NB4 (cell line): ENCODE measurements at places on chromosomes 7 and 10.

DNA sequence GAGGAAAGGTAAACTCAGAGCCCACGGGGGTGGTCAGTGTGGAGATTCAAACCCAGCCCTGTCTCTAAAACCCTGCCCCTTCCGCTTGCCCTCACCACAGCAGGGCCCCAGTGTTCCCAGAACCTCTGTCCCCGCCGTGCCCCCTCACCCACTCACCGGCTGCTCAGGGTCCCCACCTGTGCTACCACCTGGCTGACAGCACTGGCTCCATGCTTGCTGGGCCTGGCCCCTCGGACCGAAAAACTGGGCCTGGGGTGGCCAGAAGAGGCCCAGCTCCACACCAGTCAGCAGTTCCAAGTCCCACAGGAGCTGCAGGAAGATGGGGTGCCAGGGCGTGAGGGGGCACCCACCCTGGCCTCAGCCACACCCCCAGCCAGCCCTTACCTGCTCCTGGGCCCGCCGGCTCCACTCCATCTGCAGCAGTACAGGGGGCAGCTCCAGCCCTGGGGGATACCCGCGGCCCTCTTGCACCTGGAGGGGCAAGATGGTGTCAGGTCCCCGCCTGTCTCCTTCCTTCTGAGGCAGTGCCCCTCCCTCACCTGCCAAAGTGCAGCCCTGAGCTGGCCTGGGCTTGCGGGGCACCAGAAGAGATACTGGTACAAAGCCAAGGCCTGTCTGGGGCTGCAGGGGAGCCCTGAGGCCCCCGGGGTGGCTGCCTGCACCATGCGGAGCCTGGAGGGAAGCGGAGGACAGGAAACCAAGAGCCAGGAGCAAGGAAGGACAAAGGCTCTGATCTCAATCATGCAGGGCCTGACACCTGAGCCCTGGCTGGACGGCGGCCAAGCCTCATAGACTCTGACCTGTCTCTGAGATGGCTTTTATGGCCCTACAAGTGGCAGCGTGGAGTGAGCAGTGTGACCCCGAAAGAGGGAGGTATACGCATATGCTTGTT is 11.7 kb downstream of the ATP6V1F start:
- no peak for DNase-seq

- DNase-seq, result no peak
These were observed 2.2 kb downstream of the MORN4 start for GRCh38 chr10:97631098-97631497.

- no peak for DNase-seq
These were observed 520.7 kb downstream of the KCNMA1 start for GRCh38 chr10:77116904-77117303.

DNA sequence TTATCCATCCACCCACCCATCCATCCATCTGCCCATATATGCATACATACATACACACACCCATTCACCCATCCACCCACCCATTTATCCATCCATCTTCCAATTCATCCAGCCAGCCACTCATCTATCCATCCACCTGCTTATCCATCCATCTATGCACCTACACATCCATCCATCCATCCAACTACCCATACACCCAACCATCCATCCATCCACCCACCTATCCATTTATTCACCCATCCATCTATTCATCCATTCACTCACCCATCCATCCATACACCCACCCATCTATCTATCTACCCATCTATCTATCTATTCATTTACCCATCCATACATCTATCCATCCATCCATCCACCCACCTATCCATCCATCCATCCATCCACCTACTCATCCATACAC is 17.3 kb downstream of the TMEM72 start:
- DNase-seq, result no peak

GRCh38 chr7:34062826-34063225 is 157.5 kb downstream of the BMPER start:
- DNase-seq, result no peak

- no peak for DNase-seq
These were observed 994 bp upstream of the PTF1A start for GRCh38 chr10:23190872-23191763.

- no peak for DNase-seq
These were observed 68.8 kb downstream of the CSTF2T start for GRCh38 chr10:51630640-51631005.

GRCh38 chr7:42831718-42832522 is 80.0 kb downstream of the C7orf25 start:
- DNase-seq, result peak; percentile 29

GRCh38 chr7:90965211-90965610 is 299.0 kb upstream of the FZD1 start:
- DNase-seq, result no peak

DNA sequence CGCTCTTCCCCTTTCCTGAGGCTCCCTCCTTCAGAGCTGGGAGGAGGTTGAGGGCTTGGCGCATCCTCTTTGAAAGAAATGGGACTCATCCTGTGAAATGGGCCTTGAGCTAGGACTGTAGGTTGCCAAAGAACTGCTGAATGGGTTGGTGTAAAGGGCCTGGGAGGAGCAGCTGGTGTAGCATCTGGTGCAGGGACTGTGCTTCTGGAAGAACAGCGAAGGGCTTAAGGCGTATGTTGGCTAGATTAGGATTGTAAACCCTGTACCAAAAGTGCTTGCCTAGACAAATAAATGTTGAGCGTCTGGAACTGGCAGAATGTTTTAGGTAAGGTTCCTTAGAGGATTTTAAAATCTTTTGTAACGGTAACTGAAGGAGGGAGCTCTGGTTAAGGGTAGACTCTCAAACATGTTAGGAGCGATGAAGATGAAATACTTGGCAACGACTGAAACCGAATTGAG is 563 bp downstream of the STAM start:
- no peak for DNase-seq

DNA sequence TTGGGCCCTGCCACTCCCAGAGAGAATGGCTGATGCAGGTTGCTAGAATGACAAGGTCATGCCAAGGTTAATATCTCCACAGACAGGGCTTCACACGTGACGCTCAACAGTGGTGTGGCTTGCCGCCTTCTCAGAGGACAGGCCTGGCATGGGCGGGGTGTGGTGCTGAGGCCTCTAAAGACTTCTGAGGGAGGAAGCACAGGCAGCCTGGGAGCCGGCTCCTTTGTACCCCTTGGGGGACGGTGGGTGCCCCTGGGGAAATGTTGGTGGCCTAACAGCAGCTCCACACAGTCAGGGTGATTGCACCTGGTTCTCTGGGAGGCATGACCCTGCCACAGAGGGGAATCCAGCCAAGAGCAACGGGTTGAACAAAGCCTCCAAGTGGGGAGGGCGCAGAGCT is 115.1 kb downstream of the PKD1L1 start:
- DNase-seq, result peak; percentile 38

DNA sequence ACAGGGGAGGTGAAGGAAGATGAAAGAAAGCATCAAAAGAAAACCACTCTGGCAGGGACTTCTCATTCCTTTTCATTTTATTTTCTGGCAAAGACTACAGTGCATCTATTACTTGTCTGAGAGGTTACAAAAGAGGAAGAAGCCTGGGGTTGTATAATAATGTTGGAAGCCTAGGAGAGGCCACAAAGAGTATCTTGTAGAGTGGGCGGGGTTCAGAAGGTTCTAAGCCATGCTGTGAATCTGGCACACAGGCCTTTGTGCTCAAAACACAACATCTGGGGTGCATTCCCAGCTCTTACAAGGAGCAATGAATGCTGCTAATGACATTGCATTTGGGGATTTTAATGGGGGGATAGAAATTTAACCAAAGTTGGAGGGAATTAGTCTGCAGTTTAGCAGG is 49.4 kb downstream of the MRPL32 start:
- peak; percentile 26 for DNase-seq

DNA sequence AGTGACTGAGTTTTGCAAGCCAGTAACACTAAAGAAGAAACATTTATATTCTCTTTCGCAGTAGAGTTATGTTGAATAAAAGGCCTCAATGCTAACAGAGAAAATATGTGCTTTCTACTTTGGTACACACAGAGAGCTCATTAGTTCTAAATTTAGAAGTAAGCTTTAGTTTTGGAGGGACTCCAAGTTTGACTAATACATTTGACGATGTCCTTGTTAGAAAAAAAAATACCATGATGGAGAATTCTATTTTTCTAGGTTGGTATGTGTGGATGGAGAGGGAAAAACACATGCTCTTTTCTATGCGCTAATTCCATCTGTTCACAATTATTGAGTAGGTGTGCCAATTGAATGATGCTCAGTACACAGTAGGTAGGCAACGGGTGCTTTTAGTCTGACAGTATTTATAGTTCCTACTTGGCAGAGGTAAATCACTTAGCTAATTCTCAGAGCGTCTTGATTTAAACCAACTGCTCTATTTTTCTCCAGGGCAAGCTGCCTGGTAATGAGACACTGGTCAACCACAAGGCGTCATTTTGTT is 327.2 kb upstream of the AKR1E2 start:
- no peak for DNase-seq

- no peak for DNase-seq
These were observed 770.6 kb downstream of the CCSER2 start for GRCh38 chr10:85098835-85099521.

DNA sequence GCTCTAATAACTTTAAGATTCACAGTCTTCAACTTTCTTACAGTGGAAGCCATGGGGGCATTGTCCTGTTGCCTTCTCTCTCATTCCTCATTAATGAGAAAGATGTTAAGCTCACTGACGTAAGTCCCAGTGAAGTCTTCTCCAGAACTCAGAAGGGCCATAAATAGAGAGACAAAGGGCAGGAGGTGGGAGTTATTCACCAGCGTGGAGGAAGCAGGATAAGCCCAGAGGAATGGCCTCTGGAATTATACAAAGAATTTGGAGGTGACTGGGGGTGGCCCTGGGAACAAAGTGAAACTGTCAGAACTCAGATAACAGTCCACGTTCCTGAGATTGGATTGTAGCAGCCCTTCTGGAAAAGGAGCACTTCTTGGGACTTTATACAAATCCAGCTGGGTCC is 52.4 kb downstream of the SORBS1 start:
- DNase-seq, result no peak

DNA sequence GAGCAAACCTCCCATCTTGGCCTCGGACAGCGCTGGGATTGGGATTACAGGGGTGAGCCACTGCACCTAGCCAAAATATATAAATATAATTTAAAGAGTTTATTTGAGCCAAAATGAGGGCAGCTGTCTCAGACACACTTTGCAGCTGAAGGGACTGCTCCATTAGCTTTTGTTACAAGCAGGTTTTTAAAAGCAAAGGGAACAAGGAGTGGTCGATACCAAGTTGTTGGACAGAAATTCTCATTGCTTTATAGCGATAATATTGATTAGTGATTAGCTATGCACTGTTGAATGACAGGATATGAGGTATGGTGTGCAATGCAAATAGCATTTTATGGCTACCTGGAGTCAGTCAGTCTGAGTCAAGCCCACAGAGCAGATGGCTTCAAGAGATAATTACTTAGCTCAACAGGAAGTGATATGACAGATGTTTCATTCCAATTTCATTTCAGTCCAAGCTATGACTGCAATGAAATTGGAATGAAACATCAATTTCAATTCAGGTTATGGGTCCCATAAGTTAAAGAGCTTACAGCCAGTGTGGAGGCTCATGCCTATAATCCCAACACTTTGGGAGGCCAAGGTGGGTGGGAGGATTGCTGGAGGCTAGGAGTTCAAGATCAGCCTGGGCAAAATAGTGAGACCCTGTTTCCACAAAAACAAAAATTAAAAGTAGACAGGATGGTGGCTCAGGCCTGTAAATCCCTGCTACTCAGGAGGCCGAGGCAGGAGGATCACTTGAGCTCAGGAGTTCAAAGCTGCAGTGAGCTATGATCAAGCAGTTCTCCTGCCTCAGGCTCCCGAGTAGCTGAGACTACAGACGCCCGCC is 23.1 kb downstream of the TYW1 start:
- peak; percentile 62 for DNase-seq

DNA sequence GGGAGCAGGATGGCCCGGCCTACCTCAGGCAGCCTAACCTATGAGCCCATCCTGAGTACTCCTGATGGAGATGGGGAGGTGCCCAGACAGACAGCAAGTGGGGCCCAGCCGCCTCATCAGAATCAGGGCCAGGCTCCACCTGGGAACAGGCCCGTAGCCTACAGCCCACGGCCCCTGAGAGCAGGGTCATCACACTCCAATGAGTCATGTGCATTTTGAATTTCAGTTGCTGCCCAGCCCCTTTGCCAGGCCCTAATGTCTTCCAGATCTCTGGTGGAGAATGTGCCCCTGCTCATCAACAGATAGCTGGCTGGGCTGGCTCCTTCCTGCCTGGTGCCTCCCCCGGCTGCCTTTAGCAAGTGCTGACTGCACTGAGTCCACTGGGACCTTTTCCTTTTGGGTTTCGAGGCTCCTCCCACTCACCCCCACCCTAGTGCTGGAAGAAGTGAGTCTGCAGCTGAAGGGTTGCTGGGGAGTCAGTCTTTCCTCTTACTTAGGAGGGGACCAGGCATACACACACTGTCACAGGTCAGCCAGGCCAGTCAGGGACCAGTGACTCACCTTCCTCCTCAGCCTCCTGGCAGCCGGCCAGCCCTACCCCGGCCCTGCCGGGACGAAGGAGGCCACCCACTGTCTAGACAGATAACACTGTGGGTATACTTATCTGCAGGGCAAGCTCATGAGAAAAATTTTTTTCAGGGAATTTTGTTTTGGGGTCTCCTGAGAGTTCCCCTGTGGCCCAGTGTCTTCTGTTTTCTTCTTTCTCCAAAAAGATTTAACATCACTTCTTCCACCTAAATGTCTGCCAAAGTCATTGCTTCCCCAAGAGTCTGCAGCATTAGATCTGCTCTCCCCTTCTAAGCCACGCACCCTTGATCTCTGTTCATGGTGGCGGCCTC is 9.1 kb upstream of the ASIC3 start:
- DNase-seq, result peak; percentile 99

- DNase-seq, result peak; percentile 17
These were observed 97.7 kb downstream of the CUBN start for GRCh38 chr10:17031637-17032635.

GRCh38 chr7:31102973-31103850 is 51.1 kb downstream of the ADCYAP1R1 start:
- no peak for DNase-seq

DNA sequence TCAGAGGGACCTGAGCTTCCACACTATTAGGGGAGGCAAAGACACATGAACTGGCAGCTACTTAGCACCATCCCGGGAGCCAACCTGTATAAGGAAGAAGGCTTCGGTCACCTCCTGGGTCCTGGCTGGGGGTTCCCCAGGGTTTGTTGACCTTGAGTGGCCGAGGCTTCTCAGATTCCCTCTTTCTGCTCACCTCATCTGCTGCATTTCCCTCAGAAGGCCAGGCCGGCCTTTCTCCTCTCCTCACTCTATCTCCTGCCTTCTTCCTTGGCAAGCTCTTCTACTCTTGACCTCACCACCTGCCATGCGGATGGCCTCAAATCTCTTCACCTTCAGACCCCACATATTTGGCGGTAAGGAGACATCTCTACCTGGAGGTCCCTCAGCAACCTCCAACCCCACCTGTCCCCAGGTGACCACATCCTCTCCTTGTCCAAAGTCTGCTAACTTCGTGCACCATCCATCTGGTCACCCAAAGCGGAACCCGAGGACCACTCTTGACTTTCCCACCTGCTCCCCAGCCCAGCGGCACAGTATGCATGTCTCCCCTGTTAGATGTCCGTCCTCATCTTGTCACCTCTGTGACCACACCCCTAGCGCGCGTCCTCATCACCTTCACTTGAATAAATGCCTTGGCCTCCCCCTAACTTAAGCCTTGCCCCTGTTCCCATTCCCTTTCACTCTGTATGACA is 133.8 kb upstream of the UNC5B start:
- DNase-seq, result no peak
